ENCODE measurements at places on chromosomes 2 and 18.

DNA sequence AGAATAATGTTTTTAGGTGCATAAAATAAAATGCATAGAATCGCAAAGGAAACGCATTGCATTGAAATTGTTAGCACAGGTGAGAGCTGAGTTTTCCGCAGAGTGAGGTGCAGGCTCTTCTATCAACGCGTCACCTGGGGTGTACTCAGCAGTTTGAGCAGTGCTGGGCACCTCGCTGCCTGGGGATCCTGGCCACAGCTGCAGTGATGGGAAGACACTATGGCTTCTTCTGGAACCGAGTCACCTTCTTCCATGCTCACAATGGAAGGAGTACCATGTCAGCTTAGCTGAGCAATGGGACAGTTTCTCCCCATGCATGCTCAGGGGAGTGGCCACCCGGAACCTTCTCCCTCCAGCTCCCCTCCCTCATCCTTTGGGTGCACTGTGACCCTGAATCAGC is 95.4 kb upstream of the OTOS start:
- DNase-seq = no peak

GRCh38 chr2:25313711-25314513 is 27.8 kb downstream of the DNMT3A start:
- DNase-seq = no peak

DNA sequence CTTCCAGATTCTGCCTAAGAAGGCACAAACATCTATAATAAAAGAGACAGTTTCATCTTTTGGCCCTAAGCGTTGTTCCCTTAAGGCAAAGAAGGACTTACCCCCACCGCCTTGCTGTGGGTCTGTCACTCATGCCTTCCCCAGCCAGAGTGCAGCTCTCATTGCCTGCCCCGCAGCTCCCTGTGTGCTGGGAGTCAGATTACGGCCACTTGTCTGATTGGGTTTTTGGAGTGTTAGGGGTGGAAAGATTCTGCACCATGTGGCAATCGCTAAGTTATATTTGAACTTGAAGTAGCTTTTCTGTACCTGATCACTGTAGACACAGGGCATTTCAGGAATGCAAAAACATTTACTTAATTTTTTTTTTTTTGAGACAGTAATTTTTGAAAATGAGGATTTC is at the start of gene AQP4:
AQP4 (minus strand) TSS at position 151 of the 400 bp plus-strand sequence; CDS start at position 133, 18 bp downstream.
- no peak for DNase-seq

DNA sequence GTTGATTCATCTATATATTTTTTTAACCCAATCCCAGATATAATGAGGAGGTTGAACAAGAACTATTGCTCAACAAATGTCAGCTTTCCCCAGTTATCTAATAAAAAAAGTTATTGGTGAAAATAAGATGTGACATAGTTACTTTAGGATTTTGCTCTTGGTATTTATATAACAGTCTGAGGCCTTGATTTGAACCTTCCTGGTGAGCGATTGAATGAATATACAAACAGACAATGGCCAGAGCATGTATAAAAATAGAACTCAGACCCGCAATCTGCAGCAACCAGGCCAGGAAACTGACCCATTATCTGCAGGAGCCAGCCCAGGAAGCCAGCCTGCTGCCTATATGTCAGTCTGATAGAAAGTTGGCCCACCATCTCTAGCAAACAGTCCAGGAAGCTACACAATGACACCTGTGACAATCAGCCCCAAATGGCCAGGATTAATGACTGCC is 81.6 kb downstream of the HS6ST1 start:
- no peak for DNase-seq

Measured in T-helper 22 cell (primary cell).